ENCODE measurements at places on chromosomes 3 and 15.
A peak's percentile ranks its signal among the peaks of the same experiment; 100 is the strongest.

GRCh38 chr3:42094691-42095391 is 3.7 kb downstream of the TRAK1 start:
- DNase-seq, result no peak

- DNase-seq, result peak; percentile 68
Measured at GRCh38 chr3:37905987-37906674, 44.5 kb downstream of the CTDSPL start.

DNA sequence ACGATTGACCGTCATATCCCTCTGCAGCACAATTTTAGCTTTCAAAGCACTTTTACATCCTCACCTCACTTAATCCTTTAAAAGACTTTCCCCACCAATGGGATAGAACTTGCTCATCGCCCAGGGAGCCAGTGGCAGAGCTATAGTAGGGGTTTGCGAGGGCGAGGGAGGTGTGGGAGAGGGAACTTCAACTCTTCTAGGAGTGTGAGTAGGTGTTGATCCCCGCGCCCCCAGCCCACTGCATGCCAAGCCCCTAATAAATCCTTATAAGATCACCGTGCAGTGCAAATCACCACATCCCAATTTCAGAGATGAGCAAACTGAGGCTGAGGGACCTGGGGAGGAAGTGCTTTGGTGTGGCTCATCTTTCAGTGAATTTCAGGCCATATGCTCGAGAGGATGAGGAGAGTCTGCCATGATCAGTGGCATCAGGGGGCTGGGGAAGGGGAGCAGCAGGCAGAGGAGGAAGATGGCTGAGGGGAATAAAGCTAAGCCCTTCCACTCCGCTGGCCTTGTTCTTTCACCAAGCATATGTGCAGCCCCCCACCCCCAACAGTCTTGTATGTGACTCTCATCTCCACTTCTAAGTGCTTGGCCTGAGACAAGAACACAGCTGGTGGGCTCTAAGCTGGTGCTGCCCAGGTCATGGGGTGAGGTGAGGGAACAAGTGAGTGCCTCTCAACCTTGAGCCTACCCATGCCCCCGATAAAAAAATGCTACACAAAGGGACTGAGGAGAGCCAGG is 5.1 kb downstream of the INSYN1 start:
- DNase-seq, result no peak

DNA sequence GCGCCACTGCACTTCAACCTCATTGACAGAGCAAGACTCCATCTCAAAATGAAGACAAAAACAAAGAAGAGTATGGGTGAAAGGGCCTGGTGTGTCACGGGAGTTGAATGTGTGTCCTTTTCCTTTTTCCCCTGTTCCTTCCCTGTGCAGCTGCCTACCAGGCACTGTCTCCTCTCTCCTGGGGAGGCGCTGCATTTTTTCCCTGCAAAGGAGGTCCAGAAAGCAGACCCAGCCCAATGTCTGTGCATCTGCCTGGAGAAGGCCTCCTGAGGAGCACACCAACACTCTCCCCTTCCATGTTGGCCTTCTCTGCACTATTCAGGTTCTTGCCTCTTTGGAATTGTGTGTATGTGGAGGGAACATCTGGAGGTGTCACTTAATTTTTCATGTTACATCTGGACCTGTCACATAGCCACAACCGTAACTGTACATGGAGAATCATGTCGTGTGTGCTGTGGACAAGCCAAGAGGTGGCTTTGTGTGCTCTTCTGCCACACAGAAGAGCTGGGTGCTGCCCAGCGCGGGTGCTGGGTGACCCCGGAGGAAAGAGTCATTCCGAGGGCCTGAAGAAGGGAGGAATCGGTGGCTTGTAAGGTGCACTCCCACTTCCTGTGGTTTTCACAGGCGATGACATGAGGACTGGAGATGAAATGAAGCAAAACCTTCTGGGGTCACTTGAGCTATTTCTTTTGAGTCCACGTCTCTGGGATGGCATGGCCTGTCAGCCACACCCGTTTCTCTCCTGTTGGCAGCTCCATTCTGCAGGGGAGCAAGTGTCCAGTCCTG is 46.5 kb upstream of the CGNL1 start:
- no peak for DNase-seq

- DNase-seq, result peak; percentile 13
Measured at GRCh38 chr3:170307671-170308405, 49.7 kb upstream of the SKIL start.

DNA sequence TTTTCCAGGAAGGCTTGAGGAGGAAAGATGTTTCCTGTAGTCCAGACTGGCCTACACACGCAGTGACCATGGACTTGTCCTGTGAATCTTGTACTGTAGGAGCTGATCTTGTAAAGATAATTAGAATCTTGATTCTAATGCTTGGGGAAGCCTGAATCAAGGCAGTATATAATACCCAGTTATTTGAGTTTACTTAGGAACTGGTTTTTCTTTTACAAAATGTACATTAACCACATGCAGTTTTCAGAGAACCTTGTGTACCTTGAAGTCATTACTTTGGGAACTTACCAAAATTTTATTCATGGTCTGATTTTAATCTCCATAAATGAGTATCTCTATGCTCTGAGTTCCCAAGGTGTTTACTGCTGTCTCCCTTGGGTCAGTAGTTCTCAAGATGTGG is 439.9 kb upstream of the AZI2 start:
- no peak for DNase-seq

Data from fibroblast of skin of scalp (primary cell).